ENCODE measurements at places on chromosomes 11 and 22.
A peak's percentile ranks its signal among the peaks of the same experiment; 100 is the strongest.

DNA sequence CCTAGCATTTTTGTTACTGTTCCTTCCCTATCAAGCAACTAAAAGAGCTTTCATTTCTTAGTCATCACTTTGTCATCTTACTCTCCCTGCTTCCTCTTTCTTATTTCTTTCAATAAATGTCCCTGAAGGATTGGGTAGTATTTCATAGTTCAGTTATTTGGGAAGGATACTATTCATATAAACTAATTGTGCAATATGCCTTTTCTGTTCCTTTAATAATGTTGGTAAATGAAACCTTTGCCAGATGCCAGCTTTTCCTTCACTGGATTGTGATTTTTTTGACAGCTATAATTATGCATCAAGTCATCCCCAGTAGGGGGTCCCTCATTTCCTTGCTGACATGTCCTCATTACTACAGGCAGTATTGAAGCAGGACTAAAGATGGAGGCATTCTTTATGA lies 101.7 kb downstream of the ATM start:
- no peak for DNase-seq

DNA sequence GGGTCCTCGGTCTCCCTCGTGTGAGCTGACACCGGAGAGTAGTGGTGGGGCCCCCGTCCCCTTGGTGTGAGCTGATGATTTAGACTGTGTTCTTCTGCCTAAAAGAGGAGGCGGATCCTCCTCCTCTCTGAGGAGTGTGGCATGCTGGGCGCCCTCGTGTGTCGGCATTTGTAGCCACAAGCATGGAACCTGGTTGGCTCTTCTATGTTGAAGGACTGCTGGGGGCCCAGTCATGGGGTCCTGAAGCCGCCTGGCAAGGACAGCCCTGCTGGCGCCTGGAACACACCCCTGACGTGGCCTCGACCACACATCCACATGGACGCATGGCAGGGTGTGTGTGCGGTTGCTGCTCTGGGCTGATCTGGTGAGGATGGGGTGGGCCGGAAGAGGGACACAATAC lies 50.2 kb downstream of the AP2A2 start:
- DNase-seq: no peak

DNA sequence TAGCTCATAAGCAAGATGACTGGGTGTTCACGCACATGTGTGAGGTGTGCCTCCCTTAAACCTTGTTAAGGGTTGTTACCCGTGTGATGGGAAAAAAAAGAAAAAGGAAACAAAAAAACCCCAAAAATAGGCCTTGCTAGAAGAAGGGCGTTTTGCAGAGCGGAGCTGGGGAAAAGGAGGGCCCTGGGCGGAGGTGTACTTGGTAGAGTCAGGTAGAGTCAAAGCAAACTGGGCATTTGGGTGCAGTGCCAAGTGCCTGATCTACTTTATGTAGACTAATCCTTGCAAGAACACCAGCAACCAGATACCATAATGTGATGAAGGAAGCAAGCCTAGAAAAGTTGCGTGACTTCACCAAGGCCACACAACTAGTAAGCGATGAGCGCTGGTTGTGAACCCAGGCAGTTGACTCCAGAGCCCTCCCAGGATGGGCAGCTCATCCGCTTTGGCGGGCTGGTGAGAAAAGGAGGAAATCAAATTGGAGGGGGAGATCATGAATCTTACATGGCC lies 1.2 kb upstream of the TIRAP start:
- DNase-seq: no peak

DNA sequence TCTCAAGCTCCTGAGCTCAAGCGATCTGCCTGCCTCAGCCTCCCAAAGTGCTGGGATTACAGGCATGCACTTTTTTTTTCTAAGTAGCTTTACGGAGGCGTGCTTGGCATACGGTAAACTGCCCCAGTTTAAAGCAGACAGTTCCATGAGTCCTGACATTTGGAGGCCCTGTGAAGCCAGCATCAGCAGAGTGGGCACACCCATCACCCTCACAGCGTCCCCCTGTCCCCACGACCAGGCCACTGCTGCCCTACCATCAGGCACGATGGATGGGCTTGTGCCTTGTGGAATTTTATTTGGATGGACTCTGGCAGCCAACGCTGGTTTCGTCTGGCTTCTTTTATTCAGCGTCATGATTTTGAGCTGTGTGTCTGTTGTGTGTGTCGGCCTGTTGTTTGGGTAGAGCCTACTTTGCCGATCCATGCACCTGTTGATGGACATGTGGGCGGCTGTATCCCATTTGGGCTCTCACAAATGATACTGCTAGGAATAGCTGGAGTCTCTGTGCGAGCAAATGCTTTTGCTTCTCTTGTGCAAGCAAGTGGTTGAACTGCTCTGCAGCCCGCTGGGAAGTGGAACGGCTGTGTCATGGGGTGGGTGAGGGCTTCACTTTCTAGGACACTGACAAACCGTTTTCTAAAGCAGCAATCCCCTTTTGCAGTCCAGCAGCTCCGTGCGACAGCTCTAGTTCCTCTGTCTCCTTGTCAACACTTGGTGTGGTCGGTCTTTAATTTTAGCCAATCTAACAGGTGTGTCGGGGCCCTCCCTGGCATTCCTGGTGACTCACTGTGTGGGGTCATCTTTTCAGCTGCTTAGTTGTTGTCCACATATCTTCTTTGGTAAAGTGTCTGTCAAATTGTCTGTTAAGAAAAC lies 23.8 kb downstream of the KCNQ1 start:
- DNase-seq: no peak

DNA sequence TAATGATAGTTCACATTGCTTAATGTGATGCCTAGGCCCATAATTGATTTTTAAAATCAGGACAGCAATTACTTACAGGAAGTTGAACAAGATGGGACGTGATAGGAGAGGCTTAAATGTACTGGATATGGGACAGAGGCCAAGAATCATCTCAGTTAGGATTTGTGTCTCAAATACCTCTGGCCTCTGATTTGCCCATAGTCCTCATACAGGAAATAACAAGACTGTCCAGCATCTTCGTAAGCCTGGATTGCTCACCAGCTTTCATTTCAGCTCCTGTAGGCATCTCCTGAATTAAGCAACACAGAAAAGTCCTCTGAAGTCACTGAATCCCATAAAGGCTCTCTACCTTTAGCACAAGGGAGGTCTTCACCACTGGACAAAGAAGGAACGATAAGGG lies at the start of gene MRGPRX3:
TSS of gene MRGPRX3 (plus strand) at position 231 of the 400 bp plus-strand sequence. CDS start 4,632 bp downstream, outside the sequence.
- no peak for DNase-seq

GRCh38 chr22:43004362-43005035 lies 10.4 kb downstream of the PACSIN2 start:
- DNase-seq: no peak

DNA sequence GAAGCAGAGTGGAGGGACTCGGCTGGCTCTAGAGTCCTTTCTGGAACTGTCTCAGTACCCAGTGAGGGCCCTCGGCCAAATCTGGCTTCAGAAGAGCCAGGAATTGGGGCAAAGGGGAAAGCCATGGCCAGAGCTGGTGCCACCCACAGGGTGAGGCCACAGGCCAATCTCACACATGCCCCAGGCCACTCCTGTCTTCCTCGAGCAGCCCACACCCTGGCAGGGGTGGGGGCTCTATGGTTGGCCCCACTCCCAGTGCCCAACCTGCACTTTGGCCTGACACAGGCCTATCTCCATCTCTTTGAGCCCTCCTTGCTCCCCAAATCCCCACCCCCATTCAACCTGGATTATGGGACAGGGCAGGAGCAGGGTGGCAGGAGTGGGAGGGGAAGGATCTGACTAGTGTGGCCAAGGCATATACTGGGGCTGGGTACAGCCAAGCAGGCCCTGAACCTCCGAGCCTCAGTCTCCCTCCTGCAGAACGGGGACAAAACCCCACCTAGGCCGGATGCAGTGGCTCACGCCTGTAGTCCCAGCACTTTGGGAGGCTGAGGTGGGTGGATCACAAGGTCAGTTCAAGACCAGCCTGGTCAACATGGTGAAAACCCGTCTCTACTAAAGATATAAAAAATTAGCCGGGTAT lies 6.9 kb downstream of the TST start:
- DNase-seq: no peak

DNA sequence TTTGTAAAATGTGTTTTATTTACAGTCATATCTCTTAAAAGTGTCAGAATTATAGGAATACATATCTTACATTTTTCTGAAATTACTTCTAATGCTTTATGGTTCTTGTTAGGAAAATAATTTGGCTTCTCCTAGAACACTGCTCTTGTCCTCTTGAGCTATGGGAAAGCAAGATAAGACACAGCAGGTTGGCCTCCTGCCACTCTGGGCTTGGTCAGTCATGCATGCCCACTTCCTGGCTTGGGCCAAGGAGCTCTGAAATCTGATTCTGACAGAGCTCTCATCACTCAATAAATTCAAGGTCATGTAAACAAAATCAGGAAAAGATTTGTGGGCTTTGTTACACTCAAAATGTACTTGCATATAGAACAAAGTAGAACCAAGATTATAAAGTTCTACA lies 1036.0 kb downstream of the OPCML start:
- no peak for DNase-seq

- DNase-seq: peak; percentile 7
Observed at GRCh38 chr11:83241291-83241946, 44.7 kb downstream of the CCDC90B start.

- no peak for DNase-seq
Observed at GRCh38 chr11:101441747-101442146, 142.1 kb downstream of the TRPC6 start.

GRCh38 chr22:24805790-24806662 lies at the start of gene SGSM1:
Gene SGSM1 (plus strand): TSS chr22:24806211. CDS start chr22:24806326, 115 bp downstream.
- peak; percentile 77 for DNase-seq

GRCh38 chr11:117796456-117796871 lies 552 bp downstream of the DSCAML1 start:
- DNase-seq: no peak

- DNase-seq: no peak
Observed at GRCh38 chr11:123920943-123921342, 18.5 kb upstream of the OR4D5 start.

DNA sequence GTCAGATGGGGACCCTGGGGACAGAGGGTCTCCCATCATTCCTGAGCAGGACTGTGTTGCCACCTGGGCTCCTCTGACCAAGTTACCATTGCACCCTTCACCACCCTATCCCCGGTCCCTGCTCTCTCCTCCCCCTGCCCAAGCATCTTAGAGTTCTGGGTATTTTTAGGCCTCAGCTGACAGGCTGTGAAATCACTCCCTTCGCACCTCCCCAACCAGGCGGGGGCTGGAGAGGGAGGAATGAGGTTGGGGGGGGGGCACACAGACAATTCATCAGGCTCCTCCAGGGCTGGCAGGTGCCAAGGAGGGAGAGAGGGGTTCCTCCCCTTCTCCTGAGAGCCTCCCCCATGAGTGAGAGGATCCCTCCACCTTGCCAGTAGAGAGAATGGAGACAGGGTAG lies 9.0 kb downstream of the SYT7 start:
- DNase-seq: no peak

- DNase-seq: no peak
Observed at GRCh38 chr11:128546916-128547315, 40.4 kb downstream of the ETS1 start.

- DNase-seq: no peak
Observed at GRCh38 chr11:104925850-104926249, 27.6 kb upstream of the CASP12 start.

DNA sequence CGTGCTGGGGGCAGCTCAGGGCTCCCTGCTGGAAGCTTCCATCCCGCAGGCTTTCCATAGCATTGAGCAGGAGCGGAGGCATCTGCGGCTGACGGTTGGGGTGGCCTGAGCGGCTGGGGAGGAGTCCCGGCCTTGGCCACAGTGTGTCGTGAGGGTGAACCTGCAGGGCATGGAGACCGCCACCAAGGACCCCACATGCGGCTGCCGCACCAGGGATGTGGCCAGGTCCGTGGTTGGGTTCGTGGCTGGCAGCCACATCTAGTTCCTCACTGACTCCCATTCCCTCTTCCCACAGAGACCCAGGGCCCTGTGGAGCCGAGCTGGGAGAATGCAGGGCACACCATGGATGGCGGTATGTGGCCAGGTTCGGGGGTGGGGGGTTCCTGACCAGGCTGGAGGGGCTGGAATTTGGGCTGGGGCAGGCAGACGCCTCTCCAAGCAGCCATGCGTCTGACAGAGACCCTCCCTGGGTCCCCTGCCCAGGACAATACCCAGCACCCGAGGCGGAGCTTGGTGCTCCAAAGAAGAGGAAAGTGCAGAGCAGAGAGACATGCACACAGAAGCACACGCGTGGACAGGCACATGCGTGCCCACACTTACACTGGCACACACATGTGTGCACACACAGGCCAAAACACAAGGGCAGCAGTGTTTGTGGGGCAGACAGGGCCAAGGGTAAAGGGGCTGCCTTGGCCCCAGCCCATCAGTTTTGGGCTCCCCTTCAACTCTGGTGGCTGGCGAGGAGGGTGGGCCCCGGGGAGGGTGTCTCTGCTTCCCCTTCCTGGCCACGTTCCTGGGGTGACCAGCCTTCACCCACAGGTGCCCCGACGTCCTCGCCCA lies 2.7 kb downstream of the MUC5B start:
- no peak for DNase-seq

DNA sequence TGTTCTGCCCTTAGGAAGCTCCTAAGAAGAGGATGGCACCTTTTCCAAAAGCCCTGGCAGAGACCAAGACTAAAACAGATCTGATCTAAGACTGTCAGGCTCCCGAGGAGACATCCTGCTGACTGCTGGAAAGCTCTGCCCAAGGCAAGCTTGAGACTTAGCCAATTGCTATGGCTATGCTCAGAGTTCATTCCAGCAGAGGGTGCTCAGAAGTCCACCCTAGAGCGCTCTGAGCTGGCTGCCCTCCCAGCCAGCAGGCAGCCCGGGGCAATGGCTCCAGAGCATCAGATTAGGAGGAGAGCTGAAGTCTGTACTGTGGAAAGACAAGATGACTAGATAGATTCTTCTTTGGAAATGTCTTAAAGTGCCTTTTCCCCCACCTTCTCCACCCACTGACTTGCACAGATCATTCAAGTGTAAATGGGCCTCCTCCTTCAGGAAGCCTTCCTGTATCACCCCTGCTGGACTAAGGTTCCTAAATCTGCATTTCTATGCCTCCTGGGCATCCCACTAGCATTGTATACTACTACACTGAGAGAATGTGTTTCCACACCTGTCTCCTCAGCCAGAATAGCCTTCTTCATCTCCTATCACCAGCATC lies 23.4 kb downstream of the LRRC55 start:
- DNase-seq: no peak

DNA sequence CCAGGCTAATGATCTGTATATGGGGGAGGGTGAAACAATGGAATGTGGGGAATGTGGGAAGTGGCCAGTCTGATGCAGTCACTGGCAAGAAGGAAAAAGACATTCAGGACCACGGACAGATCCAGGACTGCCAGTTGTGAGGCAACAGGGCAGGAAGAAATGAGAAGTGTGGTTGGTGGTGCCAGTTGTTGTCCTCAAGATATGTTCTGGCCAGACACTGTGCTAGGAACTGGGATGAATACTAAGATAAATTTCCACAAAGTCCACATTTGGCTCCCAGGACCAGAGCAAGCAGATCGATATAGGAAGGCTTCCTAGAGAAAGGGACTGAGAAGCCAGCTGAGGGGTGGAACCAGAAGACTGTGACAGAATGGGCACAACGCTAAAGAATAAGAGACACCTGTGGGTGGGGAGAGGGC lies 6.8 kb upstream of the TPBGL start:
- no peak for DNase-seq

GRCh38 chr11:46918083-46918787 lies at the start of gene LRP4:
Gene LRP4 (minus strand): TSS chr11:46918550. CDS start chr11:46918379, 171 bp downstream.
- DNase-seq: peak; percentile 46

- peak; percentile 63 for DNase-seq
Observed at GRCh38 chr22:37162221-37163095, 12.7 kb upstream of the IL2RB start.

Data from stimulated activated CD4-positive, alpha-beta T cell treated with anti-CD3 and anti-CD28 coated beads, Interleukin-4, amount 100 ng/mL, for 1 hour (primary cell).